ENCODE measurements at places on chromosomes 5 and 9.

GRCh38 chr5:150317048-150318003 is 14.6 kb upstream of the ARSI start:
- no peak for DNase-seq

DNA sequence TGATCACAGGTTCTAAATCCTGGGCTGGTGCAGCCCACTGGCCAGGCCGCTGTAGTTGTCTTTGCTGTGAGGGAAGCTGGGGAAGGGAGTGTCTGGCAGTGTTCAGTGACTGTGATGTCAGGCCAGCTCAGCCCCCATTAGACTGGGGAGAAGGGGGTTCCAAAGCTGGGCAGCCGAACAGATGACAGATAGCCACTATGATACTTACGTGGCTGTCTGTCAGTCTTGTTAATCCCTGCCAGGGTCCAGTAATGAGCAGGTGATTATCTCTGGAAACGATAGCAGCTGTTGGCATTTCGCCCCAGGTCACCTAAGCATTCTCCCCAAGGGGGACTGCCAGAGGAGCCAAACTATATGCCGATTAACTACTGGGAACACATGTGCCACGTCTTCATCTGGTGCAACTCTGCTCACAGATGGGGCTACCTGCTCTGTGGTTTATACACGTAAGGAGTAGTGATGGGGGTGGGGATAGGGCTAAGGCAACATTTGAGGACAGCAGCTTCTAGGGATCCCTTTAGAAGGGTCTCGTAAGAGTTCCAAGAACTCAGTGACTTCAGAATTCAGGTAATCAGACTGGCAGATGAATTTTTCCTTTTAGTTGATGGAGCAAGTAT is 396.3 kb downstream of the KDM4C start:
- DNase-seq = no peak

- no peak for DNase-seq
These were observed 291.8 kb downstream of the EBF1 start for GRCh38 chr5:158807946-158808345.

DNA sequence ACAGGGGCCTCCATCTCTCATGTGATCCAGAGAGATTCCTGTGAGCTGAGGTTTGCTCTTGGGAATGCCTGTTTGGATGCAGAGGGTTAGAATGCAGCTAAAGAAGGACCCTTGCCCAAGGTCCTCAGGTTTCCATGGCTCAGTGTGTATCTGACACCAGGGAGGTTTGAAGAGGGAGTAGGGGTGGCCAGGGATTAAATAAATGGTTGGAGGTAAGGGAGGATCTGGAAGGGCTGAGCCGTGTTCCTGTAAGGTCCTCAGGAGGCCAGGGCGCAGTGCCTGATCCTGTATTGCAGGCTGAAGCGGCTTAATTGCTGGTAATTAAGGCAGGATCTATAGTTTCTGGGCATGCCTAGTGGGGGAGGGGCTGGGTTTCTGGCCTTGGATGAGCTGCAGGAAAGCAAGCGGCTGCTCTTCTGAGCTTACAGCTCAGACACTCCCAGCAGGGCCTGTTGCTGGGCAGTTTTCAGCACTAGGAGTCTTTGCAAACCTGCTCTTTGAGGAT is 41.5 kb upstream of the MAP1B start:
- DNase-seq = no peak

DNA sequence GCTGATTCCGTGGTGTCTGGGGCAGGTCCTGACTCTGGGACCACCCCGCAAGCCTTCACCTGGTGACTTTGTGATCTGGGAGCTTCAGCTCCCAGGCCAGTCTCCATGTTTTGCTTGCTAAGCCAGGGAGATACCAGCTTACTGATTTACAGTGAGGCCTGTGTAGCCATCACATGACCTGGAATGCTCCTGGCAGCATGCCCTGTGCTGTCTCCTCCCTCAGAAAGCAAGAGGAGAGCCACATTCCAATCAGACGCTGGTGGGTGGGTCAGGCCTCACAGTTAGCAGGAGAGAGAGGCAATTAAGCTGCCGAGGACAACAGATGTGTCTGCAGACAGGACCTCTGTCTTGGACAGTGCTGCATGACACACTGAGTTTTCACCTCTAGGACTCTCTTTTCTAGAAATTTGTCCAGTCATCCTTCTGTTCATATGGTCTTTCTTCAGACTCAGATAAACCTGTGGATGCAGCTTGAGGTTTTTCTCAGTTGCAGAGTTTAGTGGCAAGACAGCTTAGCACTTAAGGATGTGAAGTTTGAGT is 24.4 kb upstream of the GRPEL2 start:
- DNase-seq = no peak

- no peak for DNase-seq
These were observed at the start of gene ARAP3 for GRCh38 chr5:141681695-141682641. TSS of gene ARAP3 (minus strand) at chr5:141682230. CDS start at chr5:141680486, 1,744 bp downstream.

DNA sequence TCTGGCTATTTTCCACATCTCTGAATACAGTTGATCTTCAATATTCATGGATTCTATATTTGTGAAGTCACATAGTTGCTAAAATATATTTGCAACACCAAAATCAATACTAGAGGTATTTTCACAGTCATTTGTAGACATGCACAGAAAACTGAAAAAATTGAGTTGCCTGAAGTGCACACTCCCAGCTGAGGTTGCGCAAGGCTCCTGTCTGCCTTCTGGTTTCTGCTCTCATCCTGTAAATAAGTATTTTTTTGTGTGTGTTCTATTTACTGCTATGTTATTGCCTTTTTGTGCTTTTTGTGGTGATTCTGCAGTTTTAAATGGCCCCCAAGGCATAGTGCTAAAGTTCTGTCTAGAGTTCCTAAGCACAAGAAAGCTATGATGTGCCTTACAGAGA is 371.1 kb upstream of the GRAMD2B start:
- no peak for DNase-seq

- DNase-seq = no peak
These were observed 8.4 kb downstream of the ZNF474 start for GRCh38 chr5:122137702-122138101.

DNA sequence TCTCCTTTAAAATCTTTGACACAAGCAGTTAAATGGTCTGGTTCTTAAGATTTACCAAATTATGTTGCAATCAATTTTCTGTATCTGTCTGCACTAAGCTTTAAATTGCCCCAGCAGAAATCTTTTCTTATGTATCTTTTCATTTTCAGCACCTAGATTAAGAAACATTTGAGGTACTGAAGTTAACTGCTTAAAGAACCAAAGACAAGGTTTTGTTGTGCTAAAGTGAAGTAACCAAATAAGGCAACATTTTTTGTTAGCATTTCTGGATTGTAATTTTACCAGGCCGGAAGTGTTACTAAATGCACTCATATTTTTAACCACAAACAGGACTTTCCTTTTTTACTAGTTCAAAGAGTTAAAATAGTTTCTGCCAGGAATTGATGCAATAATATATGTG is 24.1 kb upstream of the MTAP start:
- DNase-seq = no peak

DNA sequence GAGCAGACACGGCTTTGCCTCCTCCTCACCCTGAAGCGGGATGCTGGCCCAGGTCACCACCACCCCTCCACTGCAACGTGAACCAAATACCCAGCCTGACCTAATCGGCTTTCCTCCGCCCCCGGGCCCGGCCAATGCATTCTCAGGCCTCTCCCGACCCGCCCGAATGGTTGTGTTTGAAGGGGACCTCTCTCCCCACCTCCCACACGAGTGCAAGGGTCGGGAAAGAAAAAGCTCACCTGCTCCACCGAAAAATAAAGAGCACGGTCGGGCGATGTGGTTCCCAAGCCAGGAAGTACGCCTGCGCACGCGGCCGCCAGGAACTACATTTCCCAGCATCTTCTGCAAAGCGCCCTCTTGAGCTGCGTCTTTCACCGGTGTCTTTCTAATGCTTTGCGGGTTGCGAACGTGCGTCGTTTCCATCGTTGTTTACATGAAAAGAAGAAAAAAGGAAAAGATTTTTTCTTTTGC is at the start of gene ZNF883:
Gene ZNF883 (minus strand): TSS at position 282 of the 471 bp plus-strand sequence.
- DNase-seq = peak; percentile 1

GRCh38 chr5:124157320-124157719 is 589.1 kb downstream of the ZNF608 start:
- DNase-seq = no peak

GRCh38 chr5:173278641-173279040 is 43.6 kb upstream of the NKX2-5 start:
- DNase-seq = no peak

GRCh38 chr9:24439456-24439855 is 106.2 kb downstream of the IZUMO3 start:
- DNase-seq = no peak

GRCh38 chr5:123000731-123001130 is 35.8 kb downstream of the PPIC start:
- no peak for DNase-seq

DNA sequence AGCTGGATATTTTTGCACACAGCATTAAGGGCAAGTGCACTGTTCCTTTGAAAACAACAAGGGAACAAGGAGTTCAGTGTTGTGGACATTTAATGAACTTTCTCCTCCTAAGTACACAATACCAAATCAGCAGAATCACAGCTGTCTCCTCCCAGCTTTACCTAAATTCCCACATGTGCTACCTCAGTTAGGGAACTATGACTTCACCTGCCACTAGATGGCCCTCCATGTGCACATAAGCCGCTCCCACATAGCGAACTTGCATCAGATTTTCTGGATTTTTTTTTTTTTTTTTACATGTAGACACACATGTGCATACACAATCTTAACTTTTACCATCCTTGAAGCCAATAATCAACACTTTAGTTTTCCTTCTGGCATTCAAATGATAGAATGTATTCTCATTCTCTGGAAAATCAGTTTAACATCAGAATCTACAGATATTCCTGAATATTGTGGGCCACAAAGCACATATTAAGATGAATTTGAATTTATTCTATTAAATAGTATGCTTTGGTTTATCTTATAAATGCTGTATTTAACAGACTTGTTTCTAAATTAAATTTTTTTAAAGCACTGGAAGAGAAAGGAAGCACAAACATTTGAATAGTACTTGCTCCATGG is 123.6 kb downstream of the PALM2AKAP2 start:
- DNase-seq = no peak

DNA sequence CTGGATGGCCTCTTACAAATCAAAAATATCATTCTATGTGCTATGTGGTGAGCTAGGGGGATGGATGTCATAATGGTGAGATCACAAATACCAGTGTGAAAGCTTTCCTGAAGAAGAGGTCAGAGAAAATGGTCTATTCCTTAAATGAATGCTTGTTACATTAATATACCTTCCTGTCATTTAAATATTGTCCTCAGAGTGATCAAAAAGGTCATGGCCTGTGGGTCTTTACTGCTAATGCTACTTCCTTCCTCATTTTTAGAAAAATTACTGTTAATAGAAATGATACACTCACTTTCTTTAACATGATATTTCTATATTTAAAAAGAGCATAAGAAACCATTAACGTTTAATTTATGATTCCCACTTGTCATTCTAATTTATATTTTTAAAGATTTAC is 9.7 kb downstream of the OMD start:
- DNase-seq = no peak

DNA sequence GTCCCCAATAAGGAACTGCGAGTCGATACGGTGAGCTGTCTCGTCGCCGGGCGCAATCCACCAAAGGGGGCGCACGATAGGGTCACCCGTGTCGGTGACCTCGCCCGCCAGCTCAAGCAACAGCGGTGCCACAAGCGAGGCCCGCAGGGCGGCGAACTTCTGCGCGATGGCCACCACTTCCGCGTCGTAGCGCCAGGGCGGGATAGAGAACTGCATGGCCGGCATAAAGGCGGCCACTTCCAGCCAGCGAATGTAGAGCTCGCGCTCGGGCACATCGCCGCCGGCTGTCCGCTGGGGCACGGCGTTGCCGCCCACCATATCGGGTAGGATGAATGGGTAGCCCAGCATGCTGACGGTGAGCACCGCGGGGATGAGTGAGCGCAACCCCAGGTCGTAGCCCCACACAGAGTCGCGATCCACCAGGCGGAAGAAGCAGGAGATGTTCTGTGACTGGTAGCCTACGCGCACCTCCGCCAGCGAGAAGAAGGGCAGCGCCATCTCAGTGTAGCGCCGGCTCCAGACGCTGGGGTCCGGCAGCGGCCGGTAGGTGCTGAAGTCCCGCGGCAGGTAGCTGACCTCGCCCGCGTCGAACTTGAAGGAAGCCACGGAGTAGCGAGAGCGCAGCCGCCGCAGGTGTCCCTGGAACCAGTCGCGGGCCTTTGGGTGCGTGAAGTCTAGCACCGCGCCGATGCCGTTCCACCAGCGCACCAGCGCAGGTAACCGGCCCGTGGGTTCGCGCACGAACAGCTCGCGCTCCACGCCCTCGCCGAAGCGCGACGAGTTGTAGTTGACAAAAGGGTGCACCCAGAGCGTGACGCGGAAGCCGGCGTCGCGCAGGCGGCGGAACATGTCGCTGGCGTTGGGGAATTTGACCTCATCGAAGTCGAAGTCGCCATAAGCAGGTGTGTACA is 5.5 kb downstream of the MYORG start:
- DNase-seq = no peak

DNA sequence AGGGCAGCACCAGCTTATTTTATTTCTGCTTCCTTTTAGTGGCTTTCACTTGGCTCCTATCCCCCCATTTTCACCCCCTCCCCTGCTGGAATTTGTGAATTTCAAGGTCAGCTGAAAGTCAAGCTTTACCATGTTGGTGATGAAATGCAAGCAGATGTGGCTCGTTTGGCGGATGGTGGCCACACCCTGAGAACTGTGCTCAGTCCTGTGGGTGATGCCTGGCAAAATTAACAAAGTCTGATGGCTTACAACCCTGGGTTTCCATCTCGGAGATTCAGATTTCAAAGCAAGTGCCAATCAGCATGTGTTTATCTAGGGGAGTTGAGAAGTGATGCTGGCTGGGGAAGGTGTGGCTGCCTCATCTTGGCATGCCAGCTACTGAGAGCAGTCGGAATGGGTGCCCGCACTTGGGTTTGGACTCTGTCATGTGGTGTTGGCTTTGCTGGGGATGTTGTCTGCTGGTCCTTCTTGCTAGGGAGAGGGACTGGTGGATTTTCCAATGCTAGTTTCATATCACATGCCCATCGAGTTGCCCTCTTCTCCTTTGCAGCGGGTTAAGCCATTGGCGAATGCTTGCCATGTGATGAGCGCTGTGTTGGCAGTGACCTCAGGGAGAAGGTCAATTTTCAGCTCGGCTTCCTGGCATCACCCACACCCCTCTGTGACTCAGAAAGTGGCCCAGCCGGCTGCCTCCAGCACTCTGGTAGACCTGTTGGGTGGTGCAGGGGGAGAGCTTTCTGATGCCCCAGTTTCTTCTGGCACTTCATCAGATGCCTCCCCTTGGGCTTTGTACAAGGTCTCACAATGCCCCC is 77.0 kb upstream of the PITX1 start:
- DNase-seq = no peak

DNA sequence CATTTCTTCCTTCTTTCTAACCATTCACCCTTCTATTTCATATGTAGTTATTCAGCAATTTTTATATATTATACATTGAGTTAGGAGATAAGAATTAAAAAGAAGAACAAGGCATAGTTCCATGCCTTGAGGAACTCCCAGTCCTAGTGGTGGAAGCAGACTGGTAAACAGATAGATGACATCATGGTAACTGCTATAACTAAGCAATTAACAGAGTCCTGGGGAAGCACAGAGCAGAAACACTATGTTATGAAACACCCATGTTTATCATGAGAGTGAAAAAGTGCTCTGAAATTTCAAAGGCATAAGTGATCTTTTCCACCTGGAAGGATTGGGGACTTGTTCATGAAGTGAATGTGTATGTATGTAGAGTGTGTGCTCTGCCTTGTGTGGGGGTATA is 14.6 kb downstream of the PAPPA start:
- DNase-seq = no peak

GRCh38 chr5:3107156-3107611 is 355.7 kb upstream of the IRX2 start:
- no peak for DNase-seq
